ENCODE measurements at places on chromosomes 5 and 9.

DNA sequence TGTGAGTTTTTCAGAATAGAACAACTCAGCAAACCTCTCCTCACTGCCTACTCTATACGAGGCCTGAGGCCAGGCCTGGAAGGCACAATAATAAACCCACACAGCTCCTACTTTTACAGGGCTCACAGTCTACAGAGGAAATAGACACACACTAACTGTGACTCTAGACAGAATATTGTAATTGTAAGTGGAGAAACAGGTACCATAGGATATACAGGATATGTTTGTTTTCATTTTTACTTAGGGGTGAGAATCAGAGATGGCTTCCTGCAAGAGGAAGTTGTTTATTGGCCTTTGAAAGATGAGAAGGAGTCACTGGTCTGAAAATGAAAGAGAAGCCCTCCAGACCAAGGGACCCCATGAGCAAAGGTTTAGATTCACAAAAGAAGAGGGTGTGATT, 35.8 kb upstream of the TGFBR1 start:
- DNase-seq: no peak

GRCh38 chr9:82034956-82035731, 46.6 kb downstream of the SPATA31D1 start:
- no peak for DNase-seq

DNA sequence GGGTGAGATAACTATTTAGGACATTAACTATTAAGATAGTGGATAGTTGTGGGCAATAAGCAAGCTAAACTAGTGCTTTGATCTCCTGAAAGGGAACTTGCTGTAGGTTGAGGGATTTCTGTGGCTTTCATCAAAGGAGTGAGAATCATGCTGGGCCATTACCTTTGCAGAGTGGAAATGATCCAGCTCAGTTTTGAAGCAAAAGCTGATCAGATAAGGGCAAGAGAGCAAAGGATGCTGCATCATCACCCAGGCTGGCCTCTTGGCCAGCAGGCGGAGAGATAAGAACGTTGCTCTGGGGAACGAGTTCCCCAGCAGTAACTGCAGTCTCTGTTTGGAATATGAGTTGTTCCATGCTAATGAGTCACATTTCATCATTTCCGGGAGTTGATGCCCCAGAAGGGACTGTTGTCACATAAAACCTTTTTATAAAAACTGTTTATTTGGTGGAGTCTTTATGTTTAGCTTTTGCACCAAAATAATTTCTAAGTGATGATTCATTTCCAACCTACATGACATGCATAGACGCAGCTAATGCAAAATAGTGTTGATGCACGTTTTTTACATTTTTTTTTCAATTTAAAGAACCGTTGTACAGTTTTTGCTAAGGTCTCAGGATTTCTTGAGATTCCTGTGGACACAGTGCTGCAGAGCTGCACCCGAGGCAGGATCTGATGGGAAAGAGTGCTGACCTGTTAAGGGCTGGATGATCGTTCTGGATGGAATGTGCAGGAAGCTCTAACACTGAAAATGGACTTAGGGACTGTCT, 99.3 kb downstream of the ACTBL2 start:
- no peak for DNase-seq

GRCh38 chr9:137049544-137050449, 3.8 kb upstream of the NPDC1 start:
- DNase-seq: no peak

DNA sequence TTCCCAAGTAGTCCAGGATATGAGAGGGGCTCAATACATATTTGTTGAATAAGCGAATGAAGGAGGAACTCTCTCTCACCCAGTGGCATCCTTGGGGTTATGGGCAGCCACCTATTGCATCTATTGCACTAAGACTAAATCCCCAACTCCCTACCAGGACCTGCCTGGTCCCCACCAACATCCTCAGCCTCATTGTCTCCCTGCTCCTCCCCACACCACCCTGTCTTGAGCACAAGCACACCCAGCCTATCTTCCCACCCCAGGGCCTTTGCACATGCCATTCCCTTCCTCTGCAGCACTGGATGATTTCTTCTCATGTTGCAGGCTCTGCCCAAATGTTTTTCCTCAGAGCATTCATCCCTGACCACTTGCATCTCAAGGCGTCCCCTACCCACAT, 133.8 kb downstream of the BARX1 start:
- no peak for DNase-seq

DNA sequence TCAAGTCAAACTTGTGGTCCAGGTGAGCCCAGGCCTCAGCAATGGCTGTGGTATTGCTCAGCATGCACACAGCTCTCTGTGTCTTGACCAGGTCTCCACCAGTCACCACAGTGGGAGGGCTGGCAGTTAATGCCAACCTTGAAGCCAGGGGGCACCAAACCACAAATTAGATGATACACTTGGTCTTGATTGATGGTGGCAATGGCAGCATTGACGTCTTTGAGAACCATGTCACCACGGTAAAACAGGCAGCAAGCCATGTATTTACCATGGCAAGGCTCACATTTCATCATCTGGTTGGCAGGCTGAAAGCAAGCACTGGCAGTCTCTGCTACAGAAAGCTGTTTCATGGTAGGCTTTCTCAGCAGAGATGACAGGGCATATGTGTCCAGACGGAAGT, 40.0 kb downstream of the NIM1K start:
- no peak for DNase-seq

DNA sequence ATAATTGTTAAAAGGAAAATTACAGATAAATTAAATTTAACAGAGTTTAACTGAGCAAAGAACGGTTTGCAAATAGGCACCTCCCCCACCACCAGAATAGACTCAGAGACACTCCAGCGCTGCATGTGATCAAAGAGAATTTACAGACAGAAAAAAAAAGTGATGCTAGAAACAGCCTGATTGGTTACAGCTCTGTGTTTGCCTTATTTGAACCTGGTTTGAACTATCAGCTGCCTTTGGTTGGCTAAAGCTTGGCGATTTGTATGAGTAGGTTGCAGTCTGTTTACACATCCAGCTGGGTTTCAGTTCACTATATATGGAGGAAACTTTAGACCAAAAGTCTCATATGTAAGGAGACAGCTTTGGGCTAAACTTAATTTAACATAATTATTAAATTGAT, 249.1 kb downstream of the ENC1 start:
- no peak for DNase-seq

DNA sequence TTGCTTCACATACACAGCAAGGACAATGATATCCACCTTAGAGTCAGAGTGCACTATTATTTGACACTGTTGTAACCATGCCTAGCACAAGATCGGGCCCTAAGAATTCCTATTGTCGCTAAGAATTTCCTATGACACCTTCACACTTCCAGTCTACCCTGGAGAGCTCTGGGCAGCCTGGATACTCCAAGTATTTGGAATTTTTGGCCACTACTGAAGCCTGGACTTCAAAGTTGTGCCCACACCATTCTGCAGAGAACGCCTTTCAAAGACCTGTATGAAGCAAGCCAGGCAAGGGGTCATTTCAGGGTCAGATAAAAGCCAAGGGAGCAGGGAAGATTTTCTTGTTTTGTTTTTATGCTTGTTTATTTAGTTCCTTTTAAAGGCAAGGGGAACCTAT, 179.7 kb downstream of the PAPPA start:
- DNase-seq: no peak
